ENCODE measurements at places on chromosomes 3 and 15. TPM values are rescaled to one million over a fixed set of nuclear protein-coding genes. Genes with fewer than 3 reads are reported as not detected.

Gene ZMYND10
- total RNA-seq: 0.24 TPM

Gene NAA50
- 90.1 TPM for total RNA-seq

Gene CD80
- total RNA-seq: 0.24 TPM

Gene GP9
- 0.48 TPM for total RNA-seq

All from posterior vena cava (tissue), 2 donors.